ENCODE measurements at places on chromosomes 2 and 18.
A peak's percentile ranks its signal among the peaks of the same experiment; 100 is the strongest.

DNA sequence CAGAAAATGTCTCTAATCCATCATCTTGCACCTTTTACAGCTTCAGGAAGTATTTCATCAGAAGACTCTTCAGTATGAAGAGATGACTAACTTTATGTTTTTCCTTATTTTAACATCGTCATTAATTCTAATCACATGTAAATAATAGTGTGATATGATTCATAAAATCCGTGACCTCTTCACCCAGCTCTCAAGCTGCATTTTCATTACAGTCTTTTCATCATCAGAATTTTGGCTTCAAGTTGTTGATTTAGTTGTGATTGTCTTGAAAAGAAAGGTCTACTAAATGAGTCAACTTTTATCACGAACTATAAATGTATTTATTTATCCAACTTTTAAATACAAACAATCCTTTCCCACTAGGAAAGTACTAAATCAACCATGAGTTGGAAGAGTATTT lies 410.3 kb downstream of the LRP1B start:
- H3K4me3 ChIP-seq: no peak overlapping the region
- H3K4me1 ChIP-seq: no peaks in the 10 kb centered on the region
- H3K27ac ChIP-seq: no peak overlapping the region
- no peaks in the 10 kb centered on the region for H3K36me3 ChIP-seq

- no peak overlapping the region for H3K27ac ChIP-seq
- no peaks in the 10 kb centered on the region for H3K27me3 ChIP-seq
- peaks cover 2% of the 10 kb centered on the region for H3K4me1 ChIP-seq
- H3K4me3 ChIP-seq: no peak overlapping the region
Observed at GRCh38 chr2:127175041-127175721, 44.9 kb downstream of the CYP27C1 start.

GRCh38 chr2:210269148-210269547 lies 43.9 kb upstream of the ACADL start:
- no peaks in the 10 kb centered on the region for H3K27me3 ChIP-seq
- no peaks in the 10 kb centered on the region for H3K36me3 ChIP-seq
- no peak overlapping the region for H3K27ac ChIP-seq
- H3K4me1 ChIP-seq: no peaks in the 10 kb centered on the region

DNA sequence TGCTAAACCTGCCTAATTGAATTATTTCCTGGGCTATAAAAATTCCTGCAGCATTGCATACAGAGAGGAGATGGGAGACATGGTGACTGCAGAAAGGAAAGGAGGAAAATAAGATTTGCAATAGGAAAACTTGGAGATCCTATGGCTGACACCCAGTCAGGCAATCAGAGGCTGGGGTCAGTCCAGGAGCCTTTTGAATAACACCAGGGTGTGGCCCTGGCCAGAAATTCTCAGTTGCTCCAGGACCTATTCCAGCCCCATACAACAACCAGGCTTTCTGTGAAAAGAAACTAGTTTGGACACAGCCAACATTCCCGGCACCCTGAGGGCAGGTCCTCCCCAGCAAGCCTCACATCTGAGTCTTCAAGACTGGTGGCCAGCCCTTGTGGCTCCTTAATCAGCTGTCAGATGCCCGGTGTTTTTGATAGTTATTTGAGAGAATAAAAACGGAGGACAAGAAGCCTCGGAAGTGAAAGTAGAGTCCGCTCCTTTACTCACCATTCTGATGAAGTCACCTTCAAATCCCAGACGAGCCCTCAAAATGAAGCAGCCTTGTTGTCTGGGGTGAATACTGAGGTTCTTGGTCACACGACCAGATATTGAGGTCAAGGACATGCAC lies 31.1 kb upstream of the GMCL1 start:
- no peak overlapping the region for H3K27ac ChIP-seq
- H3K4me3 ChIP-seq: no peak overlapping the region
- H3K4me1 ChIP-seq: peaks cover 3% of the 10 kb centered on the region
- H3K27me3 ChIP-seq: no peaks in the 10 kb centered on the region
- no peak for DNase-seq

- no peak overlapping the region for H3K27ac ChIP-seq
- H3K27me3 ChIP-seq: no peaks in the 10 kb centered on the region
- H3K4me3 ChIP-seq: no peak overlapping the region
- no peak for DNase-seq
- H3K4me1 ChIP-seq: no peaks in the 10 kb centered on the region
- no peaks in the 10 kb centered on the region for H3K36me3 ChIP-seq
Observed at GRCh38 chr2:205077159-205077558, 531.9 kb downstream of the PARD3B start.

GRCh38 chr2:190970873-190971506 lies 43.0 kb downstream of the STAT1 start:
- no peak overlapping the region for H3K27ac ChIP-seq
- H3K4me3 ChIP-seq: no peak overlapping the region
- H3K4me1 ChIP-seq: no peaks in the 10 kb centered on the region
- no peak for DNase-seq
- H3K27me3 ChIP-seq: no peaks in the 10 kb centered on the region
- H3K36me3 ChIP-seq: peaks cover 24% of the 10 kb centered on the region

GRCh38 chr2:111522231-111522768 lies 361.7 kb downstream of the ANAPC1 start:
- no peaks in the 10 kb centered on the region for H3K27me3 ChIP-seq
- H3K4me1 ChIP-seq: no peaks in the 10 kb centered on the region
- H3K36me3 ChIP-seq: no peaks in the 10 kb centered on the region
- DNase-seq: no peak
- no peak overlapping the region for H3K27ac ChIP-seq

DNA sequence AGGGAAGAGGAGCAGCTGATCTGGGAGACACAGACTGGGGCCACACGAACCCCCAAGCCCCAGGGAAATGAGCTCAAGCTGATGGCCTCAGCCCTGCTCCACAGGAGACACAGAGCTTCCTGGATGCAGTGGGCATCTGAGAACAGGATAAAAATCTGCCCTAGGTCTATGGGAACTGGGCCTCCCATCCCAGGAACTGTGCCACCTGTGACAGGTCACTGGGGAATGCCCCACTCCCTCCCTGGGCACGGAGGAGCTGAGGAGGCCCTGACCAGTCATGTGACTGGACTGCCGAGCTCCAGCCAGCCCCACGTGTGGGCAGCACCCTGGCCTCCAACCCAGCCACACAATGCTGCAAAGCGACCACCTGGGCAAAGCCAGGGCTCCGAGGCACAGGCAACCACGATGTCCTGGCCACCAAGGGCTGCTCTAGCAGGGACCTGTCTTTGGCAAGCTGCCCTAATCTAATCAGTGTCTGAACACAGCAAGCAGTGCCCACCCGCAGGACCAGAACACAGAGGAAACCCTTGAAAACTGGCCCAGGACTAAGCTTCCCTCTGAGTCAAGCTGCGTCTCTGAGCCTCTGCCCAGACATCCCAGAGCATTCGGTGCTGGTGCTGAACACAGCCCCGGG lies 57.8 kb upstream of the ID2 start:
- H3K27me3 ChIP-seq: no peaks in the 10 kb centered on the region
- no peak overlapping the region for H3K4me3 ChIP-seq
- H3K36me3 ChIP-seq: no peaks in the 10 kb centered on the region
- DNase-seq: no peak

- no peak overlapping the region for H3K4me3 ChIP-seq
- H3K27ac ChIP-seq: no peak overlapping the region
- H3K27me3 ChIP-seq: no peaks in the 10 kb centered on the region
- no peaks in the 10 kb centered on the region for H3K4me1 ChIP-seq
- H3K36me3 ChIP-seq: no peaks in the 10 kb centered on the region
- DNase-seq: no peak
Observed at GRCh38 chr2:144071461-144071860, 448.5 kb downstream of the ZEB2 start.

DNA sequence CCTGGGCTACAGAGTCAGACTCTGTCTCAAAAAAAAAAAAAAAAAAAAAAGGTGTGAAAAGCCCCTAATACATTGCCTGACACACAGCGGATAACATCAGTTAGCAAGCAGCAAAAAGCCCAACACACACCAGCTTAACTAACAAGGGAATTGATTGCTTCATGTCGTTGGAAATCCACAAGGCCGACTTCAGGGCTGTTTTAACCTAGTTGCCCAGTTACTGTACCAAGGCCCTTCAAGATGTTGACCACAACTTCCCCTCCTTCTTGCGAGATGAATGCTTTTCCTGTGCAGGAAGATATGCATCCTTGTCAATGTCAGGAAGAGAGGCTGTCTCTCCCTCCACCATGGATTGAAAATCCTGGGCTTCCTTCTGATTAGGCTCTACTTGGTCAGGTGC lies 202.9 kb downstream of the MIB1 start:
- no peaks in the 10 kb centered on the region for H3K36me3 ChIP-seq
- H3K27ac ChIP-seq: no peak overlapping the region
- H3K4me1 ChIP-seq: no peaks in the 10 kb centered on the region

GRCh38 chr2:37586663-37587317 lies 84.7 kb downstream of the CDC42EP3 start:
- H3K36me3 ChIP-seq: no peaks in the 10 kb centered on the region
- no peak overlapping the region for H3K4me3 ChIP-seq
- H3K27ac ChIP-seq: no peak overlapping the region
- H3K4me1 ChIP-seq: peaks cover 19% of the 10 kb centered on the region
- no peak for DNase-seq

DNA sequence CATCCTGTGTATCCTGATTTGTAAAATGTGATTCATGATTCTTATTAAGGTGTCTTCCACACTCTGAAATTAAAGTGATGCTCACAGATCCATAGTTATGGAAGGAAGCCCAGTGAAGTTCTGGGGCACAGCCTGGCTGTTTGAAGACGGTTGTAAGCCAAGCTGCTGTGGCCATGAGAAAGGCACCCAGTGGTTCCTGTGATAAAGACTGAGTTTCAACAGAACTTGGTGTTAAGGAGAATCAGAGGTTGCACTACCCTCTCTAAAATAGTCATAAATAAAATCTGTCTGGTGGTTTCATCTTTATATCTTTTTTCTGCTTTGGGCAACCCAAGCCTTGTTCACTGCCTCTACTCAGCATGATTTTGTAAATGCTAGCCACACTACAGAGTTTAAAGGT lies 32.2 kb upstream of the SPOPL start:
- no peak overlapping the region for H3K4me3 ChIP-seq
- DNase-seq: no peak
- no peaks in the 10 kb centered on the region for H3K27me3 ChIP-seq

DNA sequence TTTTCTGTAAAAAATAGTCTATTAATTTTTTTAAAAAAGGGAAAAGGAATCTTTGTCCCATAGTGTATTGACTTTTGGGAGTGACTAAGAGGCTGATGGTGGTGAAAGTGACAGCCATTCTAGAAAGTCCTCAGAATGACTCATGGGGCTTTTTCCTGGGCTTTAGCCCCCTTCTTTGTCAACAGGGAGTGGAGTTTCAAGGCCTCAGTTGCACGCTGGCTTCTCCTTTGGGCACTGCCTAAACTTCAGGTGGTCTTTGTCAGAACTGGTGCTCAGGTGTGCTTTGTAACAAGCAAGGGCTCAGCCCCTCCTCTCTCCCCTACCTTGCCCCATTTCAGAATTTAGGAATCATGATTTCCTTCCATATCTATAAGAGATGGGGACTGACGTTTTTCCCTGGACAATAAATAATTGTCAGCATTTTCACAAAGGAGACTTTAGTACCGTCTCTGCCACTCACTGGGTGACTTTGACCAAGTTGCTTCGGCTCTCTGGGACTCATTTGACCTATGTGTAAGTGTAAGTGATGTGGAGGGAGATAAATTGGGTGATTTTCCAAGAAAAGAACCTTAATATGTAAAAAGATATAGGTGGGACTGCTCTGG lies 61.2 kb upstream of the IGFBP2 start:
- no peak overlapping the region for H3K4me3 ChIP-seq
- no peaks in the 10 kb centered on the region for H3K4me1 ChIP-seq
- no peak for DNase-seq
- peaks cover 4% of the 10 kb centered on the region for H3K36me3 ChIP-seq
- no peaks in the 10 kb centered on the region for H3K27me3 ChIP-seq

- no peak for DNase-seq
- H3K27ac ChIP-seq: no peak overlapping the region
- H3K36me3 ChIP-seq: no peaks in the 10 kb centered on the region
- H3K27me3 ChIP-seq: no peaks in the 10 kb centered on the region
Observed at GRCh38 chr2:52390651-52391050, 1358.7 kb upstream of the NRXN1 start.

DNA sequence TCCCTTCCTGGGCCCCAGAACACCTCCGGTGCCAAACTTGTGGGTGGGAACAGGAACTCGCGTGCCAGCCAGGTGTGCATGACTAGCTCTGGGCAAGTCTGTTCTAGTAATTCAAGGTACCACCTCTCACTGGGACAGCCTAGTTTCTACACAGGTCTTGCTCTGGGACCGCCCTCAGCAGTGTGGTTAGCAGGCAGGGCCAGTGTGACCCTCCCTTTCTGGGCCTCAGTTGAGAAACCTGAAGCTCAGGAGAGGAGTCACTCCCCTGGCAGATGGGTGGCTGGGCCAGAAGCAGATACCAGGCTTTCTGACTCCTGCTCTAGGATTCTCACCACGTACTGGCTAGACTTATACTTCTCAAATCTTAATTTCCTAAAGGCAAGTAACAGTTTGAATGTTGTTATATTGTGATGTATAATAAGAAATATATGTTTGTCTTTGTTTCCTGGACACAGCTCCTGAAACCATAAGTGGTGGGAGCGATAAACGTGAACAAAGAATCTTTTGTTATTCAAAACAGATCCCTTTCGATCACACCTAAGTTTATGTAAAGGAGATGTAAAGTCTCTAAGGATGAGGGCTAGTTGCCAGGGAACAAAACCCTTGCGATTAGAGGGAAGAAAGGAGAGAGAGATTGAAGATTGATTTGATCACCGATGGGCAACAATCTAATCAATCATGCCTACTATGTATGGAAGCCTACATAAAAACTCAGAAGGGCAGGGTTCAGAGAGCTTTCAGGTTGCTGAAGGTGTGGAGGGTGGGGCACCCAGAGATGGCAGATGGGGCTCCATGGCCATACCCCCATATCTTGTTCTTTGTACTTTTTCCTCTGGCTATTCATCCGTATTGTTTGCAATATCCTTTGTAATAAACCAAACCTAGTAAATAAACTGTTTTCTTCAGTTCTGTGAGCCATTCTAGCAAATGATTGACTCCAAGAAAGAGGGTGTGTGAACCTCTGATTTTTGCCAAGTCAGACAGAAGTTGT lies 952 bp upstream of the UGT1A6 start:
- no peak for DNase-seq
- no peak overlapping the region for H3K27ac ChIP-seq
- no peaks in the 10 kb centered on the region for H3K27me3 ChIP-seq
- H3K4me1 ChIP-seq: peaks cover 3% of the 10 kb centered on the region

GRCh38 chr18:47689371-47689770 lies 241.1 kb downstream of the SMAD2 start:
- H3K4me3 ChIP-seq: no peak overlapping the region
- peaks cover 3% of the 10 kb centered on the region for H3K4me1 ChIP-seq
- no peaks in the 10 kb centered on the region for H3K36me3 ChIP-seq
- peak; percentile 69 for DNase-seq
- H3K27ac ChIP-seq: no peak overlapping the region

Data from H9 (cell line).